ENCODE measurements at places on chromosomes 2 and 18. TPM values are rescaled to one million over a fixed set of nuclear protein-coding genes. Genes with fewer than 3 reads are reported as not detected.

Gene PPP1R1C
- polyA plus RNA-seq = 4.0 TPM

DNA sequence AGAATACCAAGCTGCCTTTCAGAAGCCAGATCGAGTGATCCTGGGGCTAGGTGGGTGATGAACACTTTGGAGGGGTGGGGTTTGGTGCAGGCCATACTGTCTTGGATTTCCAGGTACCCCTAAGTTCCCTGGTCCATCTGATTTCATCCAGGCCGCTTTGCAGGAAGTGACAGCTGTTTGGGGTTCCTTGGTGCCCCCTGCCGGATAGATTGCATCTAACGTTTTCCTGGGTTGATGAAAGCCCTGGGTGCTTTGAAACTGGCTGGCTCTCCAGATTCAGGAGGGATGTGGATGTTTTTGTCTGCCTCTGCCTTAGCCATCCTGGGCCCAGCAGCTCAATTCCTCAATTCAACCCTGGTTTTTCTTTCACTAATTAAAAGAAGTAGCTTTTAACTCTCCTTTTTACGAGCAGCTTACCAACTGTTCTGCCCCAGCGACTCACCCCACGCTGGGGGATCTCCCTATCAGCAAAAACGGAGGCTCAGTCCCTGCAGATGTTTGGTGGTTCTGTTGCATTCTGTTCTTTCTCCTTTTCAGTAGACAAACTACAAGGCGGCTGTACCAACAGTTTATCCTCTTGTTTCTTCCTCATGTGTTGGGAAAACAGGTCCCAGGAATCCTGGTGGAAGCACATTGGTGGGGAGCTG is 37.1 kb downstream of the ARHGEF4 start:
- peak; percentile 77 for DNase-seq

GRCh38 chr2:25207078-25207545 is 38.7 kb upstream of the POMC start:
- no peak for DNase-seq

Gene KLHL41
- 1.6 TPM for polyA plus RNA-seq

Gene PDE11A
- 0.36 TPM for polyA plus RNA-seq

DNA sequence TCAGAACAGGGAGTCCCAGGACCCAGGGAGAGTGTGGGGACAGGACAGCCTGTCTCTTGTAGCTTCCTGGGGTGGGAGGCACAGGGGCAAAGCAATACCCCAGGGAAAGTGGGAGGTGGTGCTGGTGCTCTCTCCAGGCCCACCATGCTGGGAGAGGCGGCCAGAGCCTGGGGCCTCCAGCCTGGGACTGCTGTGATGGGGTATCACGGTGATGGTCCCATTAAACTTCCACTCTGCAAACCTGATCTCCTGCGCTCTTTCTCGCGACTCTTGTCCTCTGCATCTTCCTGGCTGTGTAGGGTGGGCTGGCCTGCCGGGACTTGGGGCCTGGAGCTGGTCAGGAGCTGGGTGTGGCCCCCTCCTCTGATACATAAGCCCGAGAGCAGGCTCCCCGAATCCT is 8.0 kb upstream of the CAPN10 start:
- DNase-seq = no peak

GRCh38 chr2:131042148-131042775 is 51.0 kb downstream of the FAM168B start:
- no peak for DNase-seq

DNA sequence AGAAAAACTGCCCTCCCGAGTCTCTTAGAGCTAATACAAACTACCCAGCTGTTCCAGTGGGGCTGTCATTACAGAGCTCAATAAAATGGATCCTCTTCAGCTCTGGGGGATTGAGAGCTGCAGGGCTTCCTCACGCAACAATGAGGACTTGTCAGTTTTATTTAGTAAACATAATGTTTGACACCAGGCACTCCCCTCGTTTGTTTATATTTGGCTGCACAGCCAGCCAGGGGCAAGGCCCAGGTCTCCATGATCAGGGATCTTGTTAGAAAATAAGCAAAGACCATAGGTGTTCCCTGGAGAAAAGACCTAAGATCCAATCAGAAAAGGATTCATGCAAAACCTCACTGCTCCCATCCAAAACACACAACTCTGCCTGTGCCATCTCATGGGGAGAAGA is 158.2 kb downstream of the C1D start:
- DNase-seq = no peak

- DNase-seq = no peak
Measured at GRCh38 chr18:35432565-35433001, 55.4 kb upstream of the ZNF396 start.

Gene VIT
- polyA plus RNA-seq = 0.09 TPM

GRCh38 chr2:218887079-218887478 is 6.4 kb downstream of the WNT10A start:
- no peak for DNase-seq

Gene OR6B2
- polyA plus RNA-seq = not detected

DNA sequence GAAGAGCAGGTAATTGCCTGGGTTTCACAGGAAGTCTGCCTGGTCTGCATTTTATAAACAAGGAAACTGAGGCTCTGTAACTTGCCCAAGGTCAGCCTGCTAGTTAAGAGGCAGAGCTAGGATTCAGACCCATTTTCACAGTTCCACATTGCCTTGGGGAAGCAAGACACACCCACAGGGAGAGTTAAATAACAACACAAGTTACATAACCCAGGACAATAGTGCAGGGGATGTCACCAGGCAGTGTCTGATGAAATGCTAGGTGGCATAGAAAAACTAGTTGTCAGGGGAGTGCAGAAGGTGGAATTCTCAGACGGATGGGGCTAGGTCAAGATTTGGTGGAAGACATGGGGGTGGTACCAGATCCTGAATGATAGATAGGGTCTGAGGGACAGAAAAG is 69.7 kb downstream of the PRKCE start:
- no peak for DNase-seq

Gene ABHD1
- polyA plus RNA-seq = 1.1 TPM

Gene ADD2
- 10.0 TPM for polyA plus RNA-seq

GRCh38 chr2:106138543-106139237 is 55.4 kb downstream of the UXS1 start:
- DNase-seq = no peak
